A549 treated with GW870086 at 1 μM for 4 hours (cell line): ENCODE measurements at places on chromosomes 16 and 17. TPM values are rescaled to one million over a fixed set of nuclear protein-coding genes. Genes with fewer than 3 reads are reported as not detected.

The ITGAD gene
- 0.07 TPM in 1 of 5 replicates, not detected in the others for total RNA-seq

The MMP25 gene
- total RNA-seq = 0.81 to 1.2 TPM (median 0.90 TPM) in 5 replicates

The MMP2 gene
- total RNA-seq = 7.2 to 11.6 TPM (median 9.5 TPM) in 5 replicates

The SLFN13 gene
- 2.6 to 4.4 TPM (median 3.7 TPM) in 5 replicates for total RNA-seq

The CCL14 gene
- total RNA-seq = not detected in 5 replicates

The AXIN2 gene
- 0.57 to 0.97 TPM (median 0.70 TPM) in 5 replicates for total RNA-seq

The KRTAP4-4 gene
- total RNA-seq = not detected in 5 replicates

The TBC1D10B gene
- 23.3 to 30.4 TPM (median 27.7 TPM) in 5 replicates for total RNA-seq

The TLCD3A gene
- total RNA-seq = 50.0 to 57.0 TPM (median 54.5 TPM) in 5 replicates

The CBX4 gene
- total RNA-seq = 24.4 to 34.5 TPM (median 33.3 TPM) in 5 replicates

The SALL1 gene
- 0.09 to 0.40 TPM (median 0.22 TPM) in 5 replicates for total RNA-seq

The GAST gene
- 0.42 TPM in 1 of 5 replicates, not detected in the others for total RNA-seq

The CA5A gene
- total RNA-seq = not detected in 5 replicates

The PYY gene
- total RNA-seq = not detected in 5 replicates

The ACSM5 gene
- total RNA-seq = not detected in 5 replicates

The ABCA10 gene
- 0.07 to 0.12 TPM (median 0.10 TPM) in 5 replicates for total RNA-seq

The KCNH4 gene
- total RNA-seq = 0.25 to 0.39 TPM (median 0.29 TPM) in 5 replicates

The GNG13 gene
- total RNA-seq = not detected in 5 replicates

The CACNA1G gene
- total RNA-seq = 3.4 to 5.3 TPM (median 4.6 TPM) in 5 replicates

The GRAPL gene
- 0.15 to 0.31 TPM in 2 of 5 replicates, not detected in the others for total RNA-seq

The CD300E gene
- total RNA-seq = not detected in 5 replicates

The EVI2A gene
- total RNA-seq = not detected in 5 replicates

The TNS4 gene
- 186 to 238 TPM (median 217 TPM) in 5 replicates for total RNA-seq

The KRTAP9-8 gene
- total RNA-seq = not detected in 5 replicates

The TP53TG3C gene
- total RNA-seq = 0.18 to 0.79 TPM (median 0.26 TPM) in 5 replicates

The SPECC1 gene
- total RNA-seq = 42.9 to 55.8 TPM (median 46.3 TPM) in 5 replicates

The PRAC2 gene
- not detected in 5 replicates for total RNA-seq

The KRTAP3-1 gene
- not detected in 5 replicates for total RNA-seq

The NPEPPS gene
- 53.6 to 70.0 TPM (median 60.8 TPM) in 5 replicates for total RNA-seq

The FAM234A gene
- 40.6 to 50.1 TPM (median 47.8 TPM) in 5 replicates for total RNA-seq

The DHRS11 gene
- 6.0 to 10.9 TPM (median 8.9 TPM) in 5 replicates for total RNA-seq

The OR1A1 gene
- total RNA-seq = not detected in 5 replicates
